ENCODE measurements at places on chromosomes 13 and 19.

DNA sequence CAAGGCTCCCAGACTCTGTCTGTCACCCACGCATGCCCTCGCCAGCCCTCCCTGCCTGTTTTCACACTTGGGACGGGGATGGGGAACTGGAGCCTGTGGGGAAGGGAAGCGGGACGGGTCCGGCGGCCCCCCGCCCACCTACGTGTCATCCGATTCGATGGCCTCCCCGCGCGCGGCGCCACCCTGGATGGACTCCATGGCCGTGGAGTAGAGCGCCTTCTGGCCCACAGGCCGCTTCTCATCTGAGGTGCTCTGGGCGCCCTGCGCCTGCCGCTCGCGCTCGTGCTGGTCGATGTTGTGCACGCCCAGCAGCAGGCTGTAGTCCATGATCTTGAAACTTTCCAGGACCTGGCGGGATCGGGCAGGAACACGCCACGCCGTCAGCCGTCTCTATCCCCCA is 25.1 kb upstream of the CACTIN start:
- DNase-seq = no peak

DNA sequence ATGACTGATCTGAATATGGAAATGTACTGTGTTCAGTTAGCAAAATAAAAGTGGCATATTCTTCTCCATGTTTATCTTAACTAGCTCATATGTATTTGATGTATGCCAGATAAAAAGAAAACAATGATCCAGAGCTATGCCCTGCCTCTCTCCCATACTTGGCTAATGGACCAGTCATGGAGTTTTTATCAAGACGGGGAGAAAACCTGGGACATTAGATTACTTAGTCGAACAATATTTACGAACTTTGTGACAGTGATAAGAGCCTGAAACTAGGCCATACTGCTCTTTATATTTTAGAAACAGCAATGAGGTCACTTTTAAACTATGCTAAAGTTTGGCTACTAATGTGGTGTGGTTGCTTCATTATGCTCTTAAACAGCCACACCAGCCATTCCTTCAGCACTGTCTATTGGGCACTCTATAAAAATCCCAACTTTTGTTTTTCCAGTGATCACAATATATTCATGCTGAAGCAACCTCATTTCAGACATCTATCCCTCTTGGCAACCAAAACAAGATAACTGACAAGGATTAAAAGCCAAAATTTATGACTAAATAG is 265.0 kb downstream of the FGF14 start:
- DNase-seq = no peak

- no peak for DNase-seq
Measured at GRCh38 chr19:5037936-5038335, 69.0 kb downstream of the KDM4B start.

- no peak for DNase-seq
Measured at GRCh38 chr13:32960626-32961025, 55.6 kb upstream of the KL start.

DNA sequence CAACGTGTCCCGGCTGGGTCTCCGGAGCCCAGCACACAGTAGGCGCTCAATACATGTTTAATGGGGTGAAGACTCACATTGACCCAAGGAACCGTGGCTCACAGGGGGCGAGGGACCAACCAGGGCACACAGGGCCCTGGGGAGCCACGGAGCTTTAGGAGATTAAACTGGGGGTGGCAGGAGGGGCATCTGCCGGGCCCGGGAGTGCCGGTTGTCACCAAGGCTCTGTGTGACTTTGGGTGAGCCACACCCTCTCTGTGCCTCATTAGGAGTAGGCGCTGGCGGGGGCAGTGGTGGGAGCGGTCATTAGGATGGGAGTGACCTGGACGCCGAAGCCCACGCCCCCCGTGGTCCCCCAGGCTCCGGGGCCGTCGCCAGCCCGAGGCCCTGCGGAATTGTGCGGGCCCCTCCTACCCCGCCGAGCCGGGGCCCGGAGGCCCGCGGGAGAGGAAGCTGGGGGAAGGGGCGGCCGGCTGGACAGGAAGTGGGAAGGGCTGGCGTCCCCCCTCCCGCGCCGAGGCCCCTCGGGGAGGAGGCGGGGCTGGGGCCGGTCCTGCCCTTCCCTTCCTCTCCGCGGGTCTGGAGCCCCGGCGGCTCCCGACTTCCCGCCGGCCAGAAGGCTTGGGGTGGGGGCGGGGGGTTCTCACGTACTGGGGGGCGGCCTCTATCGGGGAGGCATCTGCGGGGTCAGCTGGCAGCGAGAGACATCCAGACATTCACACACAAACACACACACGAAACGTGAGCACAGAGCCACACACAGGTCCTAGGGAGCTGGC is 1.8 kb upstream of the SSBP4 start:
- DNase-seq = no peak

DNA sequence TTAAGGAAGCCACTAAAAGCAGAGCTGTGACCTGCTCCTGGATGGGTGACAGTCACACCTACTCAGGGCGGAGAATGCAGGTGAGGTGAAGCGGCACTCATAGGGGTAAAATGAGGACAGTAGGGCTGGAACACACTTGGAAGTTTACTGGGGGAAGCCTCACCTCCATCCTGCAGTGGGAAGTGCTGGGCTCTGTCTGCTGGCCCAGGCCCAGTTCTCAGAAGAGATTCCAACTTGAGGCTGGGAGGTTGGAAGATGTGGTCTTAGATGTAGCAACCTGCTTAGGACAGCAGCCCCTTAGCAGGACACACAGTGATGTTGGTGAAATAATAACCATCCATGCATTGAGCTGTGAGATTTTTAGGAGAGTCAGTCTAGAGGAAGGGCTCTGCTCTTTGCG is 4.6 kb downstream of the MEDAG start:
- DNase-seq = no peak

Measured in NCI-H526 treated with DMSO at 0.1 percent for 48 hours (cell line).